ENCODE measurements at places on chromosomes 7 and 10.
A peak's percentile ranks its signal among the peaks of the same experiment; 100 is the strongest.

- DNase-seq: no peak
Observed at GRCh38 chr7:5445981-5446594, 22.5 kb upstream of the TNRC18 start.

DNA sequence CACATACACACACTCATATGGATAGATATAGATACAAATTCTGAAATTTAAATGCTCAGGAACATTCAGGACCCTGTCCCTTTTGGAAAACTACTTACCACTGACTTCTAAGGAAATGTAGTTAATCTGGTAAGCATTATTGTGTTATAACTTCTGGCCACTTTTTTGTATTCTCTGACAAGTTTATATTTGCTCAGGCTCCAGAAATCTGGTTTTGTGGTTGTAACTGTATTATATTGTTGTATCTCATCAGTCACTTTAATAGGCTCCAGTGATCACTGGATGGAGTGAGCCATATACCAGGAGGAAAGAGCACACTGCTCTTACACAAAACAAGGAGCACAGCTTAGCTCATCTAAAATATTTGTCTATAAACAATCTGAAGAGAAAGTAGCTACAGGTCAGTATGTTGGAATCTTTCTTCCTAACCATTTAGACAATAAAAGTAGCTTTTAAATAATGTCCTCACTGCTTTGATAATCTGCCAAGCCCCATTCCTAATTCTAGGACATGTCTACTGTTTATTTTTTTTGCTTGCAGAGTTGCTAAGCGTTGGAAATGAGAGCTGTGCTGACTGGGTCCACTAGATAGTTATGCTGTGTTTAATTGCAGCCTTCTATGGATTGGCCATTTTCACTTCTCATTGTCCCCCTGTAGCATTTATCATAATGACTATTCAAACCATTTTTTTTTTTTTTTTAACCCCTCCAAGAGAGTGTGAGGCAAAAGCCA is 43.8 kb downstream of the SMNDC1 start:
- no peak for DNase-seq

- DNase-seq: no peak
Observed at GRCh38 chr10:33001908-33002492, 44.0 kb upstream of the ITGB1 start.

GRCh38 chr10:125149036-125149679 is 11.2 kb downstream of the CTBP2 start:
- peak; percentile 44 for DNase-seq

- peak; percentile 33 for DNase-seq
Observed at GRCh38 chr7:152395112-152395511, 40.7 kb downstream of the KMT2C start.

GRCh38 chr10:44906486-44906885 is 4.7 kb upstream of the TMEM72 start:
- DNase-seq: peak; percentile 45

- DNase-seq: peak; percentile 96
Observed at GRCh38 chr10:98323221-98324164, 55.5 kb upstream of the LOXL4 start.
